ENCODE measurements at places on chromosomes 16 and 17. TPM values are rescaled to one million over a fixed set of nuclear protein-coding genes. Genes with fewer than 3 reads are reported as not detected.
A peak's percentile ranks its signal among the peaks of the same experiment; 100 is the strongest.

Gene ATP2A1
- 21.8 TPM for total RNA-seq

GRCh38 chr17:74742153-74742515 lies 5.1 kb downstream of the RAB37 start:
- H3K4me1 ChIP-seq: peaks cover 23% of the 10 kb centered on the region
- H3K27me3 ChIP-seq: peaks cover 5% of the 10 kb centered on the region
- H3K4me3 ChIP-seq: no peak overlapping the region
- no peak overlapping the region for H3K27ac ChIP-seq
- DNase-seq: peak; percentile 52

GRCh38 chr17:50028736-50029120 lies 27.2 kb upstream of the ITGA3 start:
- H3K4me1 ChIP-seq: peaks cover 18% of the 10 kb centered on the region
- H3K36me3 ChIP-seq: no peaks in the 10 kb centered on the region
- no peaks in the 10 kb centered on the region for H3K27me3 ChIP-seq

- no peak overlapping the region for H3K27ac ChIP-seq
- H3K36me3 ChIP-seq: peaks cover 38% of the 10 kb centered on the region
- DNase-seq: no peak
- H3K27me3 ChIP-seq: no peaks in the 10 kb centered on the region
These were observed 4.8 kb downstream of the FBRS start for GRCh38 chr16:30663038-30663437.

DNA sequence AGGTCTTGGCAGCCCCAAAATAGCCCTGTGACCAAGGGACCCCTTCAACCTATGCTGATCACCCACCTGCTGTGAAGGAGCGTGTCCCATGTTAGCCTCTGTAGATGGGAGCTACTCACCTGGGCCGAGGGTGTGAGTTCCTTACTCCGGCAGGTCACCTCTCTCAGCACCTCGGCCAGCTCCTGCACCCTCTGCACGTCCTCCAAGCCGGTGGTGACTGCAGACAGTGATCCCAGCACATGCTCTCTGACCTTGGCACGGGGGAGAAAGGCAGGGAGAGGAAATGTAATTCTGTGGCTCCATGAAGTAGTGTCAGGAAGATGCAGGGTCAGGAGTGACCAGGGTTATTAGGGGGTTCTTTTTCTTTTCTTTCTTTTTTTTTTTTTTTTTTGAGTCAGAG lies 67.7 kb upstream of the BCO1 start:
- no peak overlapping the region for H3K4me3 ChIP-seq
- no peak overlapping the region for H3K27ac ChIP-seq
- no peaks in the 10 kb centered on the region for H3K36me3 ChIP-seq
- H3K4me1 ChIP-seq: no peaks in the 10 kb centered on the region
- no peak for DNase-seq

DNA sequence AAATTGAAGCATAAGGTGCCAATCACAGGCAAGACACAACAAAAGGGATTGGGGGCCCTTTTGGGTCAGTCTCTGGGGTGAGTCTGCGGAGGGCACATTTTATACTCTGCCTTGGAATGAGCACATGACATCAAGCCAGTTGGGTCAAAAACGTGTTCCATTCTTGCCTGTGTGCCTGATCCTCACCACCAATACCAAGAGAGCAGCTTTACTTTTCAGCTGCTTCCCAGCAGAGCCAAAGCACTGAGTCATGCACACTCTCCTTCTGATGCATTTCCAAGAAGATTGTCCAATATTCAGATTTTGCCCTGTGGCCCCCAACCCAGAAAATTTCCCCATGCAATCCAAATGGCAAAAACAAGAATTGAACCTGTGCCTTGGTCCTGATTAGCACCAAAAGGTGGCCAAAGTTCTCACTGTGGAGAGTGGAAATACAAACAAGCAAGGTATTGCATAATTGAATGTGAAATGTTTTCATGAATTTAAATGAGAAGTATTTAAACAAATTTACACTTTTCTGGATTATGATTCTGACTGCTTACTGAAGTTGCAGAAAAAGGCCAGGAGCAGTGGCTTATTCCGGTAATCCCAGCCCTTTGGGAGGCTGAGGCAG lies 217.8 kb upstream of the SOX9 start:
- DNase-seq: no peak
- H3K36me3 ChIP-seq: no peaks in the 10 kb centered on the region
- no peaks in the 10 kb centered on the region for H3K4me1 ChIP-seq
- H3K27ac ChIP-seq: no peak overlapping the region
- no peaks in the 10 kb centered on the region for H3K27me3 ChIP-seq
- H3K4me3 ChIP-seq: no peak overlapping the region

Measured in SJCRH30 (cell line).